Kidney epithelial cell (primary cell): ENCODE measurements at places on chromosomes 5 and 9. TPM values are rescaled to one million over a fixed set of nuclear protein-coding genes. Genes with fewer than 3 reads are reported as not detected.

DNA sequence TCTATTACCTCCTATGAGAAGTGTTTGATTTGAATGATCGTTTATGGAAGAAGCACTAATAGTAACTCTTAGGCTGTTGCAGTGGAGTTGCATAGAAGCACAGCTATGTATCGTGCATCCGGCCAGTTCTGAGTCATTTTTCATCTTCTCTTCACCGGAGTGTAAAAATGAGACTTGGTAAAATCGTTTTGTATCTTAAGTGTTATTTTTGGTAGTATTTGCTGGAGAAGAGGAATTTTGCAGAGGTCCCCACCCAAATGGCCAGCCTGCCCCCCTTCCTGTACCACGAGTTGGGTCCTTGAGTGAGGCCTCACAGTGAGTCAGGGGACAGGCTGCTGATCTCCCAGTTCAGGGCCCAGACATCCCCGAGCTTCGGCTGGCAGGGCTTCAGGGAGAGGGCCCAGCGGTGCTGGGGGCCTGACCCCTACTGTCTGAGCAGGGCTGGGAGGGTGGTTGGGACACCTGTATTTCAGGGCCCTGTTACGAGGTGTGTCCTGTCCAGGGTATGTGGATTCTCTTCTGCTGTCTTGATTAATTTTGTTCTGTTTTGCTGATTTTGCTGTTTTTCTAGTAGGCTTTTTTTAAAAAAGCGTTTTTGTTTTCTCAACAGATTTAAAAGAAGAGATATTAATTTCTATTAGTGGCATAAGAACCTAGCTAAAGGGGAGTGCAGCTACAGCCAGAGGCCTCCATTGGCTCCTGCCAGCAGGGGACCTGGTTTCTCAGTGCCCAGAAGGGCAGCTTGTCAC, 210.8 kb downstream of the TRIO start:
- no peak for DNase-seq

DNA sequence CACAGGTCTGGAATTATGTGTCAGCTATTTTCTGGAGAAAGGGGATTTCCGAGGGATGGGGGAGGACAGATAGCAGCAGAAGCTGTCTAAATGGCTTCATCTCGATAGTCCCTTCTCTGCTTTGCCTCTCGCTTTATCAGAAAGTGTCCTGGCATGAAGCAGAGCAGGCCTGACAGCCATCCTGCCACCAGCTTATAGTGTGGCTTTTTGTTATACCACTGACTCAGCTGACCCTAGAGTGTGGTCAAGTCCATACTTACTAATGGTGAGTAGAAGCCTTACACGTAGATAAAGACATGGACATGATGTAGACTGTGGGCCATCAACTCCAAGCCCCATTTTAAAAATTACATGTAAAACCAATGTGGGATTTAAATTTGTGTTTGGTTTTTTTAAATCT, 50.0 kb downstream of the RCL1 start:
- no peak for DNase-seq

- DNase-seq, result no peak
These were observed 11.7 kb upstream of the STING1 start for GRCh38 chr5:139494256-139494655.

PLPPR1 gene
- total RNA-seq, result 0.08 TPM in 1 of 2 replicates, not detected in the other

GCNT4 gene
- total RNA-seq, result 3.2 and 3.8 TPM in 2 replicates

DNA sequence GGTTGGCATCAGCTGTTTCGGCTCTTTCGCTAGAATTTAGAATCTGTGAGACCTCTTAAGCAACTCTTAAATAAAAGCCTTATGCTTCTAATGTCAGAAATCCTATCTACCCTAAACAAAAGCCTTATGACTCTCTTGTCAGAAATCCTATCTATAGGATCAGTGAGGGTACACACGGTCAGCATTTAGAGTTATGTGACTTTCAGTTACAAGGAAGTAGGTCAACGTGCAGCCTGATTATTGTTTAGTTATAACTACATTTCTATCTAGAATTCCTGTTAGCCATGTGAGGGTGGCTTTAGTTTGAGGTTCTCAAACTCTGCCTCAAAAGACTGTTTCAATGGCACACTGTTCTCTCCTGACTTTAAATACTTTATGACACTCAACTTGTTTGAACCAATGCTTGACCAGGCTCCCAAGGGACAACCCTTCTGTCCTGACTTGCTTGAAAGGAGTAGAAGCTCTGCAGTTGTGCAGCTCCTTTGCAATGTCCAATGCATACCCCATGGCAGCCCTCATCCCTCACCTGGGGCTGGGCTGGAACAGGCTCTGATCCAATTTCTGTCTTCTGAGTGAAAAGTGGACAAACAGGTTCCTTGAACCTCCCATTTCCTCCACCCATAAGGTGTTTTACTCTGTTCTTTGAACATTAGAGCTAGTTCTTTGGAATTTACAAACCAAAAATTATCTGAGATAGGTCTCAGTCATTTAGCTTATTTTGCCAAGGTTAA, 251.6 kb upstream of the PIK3R1 start:
- DNase-seq, result no peak

DNA sequence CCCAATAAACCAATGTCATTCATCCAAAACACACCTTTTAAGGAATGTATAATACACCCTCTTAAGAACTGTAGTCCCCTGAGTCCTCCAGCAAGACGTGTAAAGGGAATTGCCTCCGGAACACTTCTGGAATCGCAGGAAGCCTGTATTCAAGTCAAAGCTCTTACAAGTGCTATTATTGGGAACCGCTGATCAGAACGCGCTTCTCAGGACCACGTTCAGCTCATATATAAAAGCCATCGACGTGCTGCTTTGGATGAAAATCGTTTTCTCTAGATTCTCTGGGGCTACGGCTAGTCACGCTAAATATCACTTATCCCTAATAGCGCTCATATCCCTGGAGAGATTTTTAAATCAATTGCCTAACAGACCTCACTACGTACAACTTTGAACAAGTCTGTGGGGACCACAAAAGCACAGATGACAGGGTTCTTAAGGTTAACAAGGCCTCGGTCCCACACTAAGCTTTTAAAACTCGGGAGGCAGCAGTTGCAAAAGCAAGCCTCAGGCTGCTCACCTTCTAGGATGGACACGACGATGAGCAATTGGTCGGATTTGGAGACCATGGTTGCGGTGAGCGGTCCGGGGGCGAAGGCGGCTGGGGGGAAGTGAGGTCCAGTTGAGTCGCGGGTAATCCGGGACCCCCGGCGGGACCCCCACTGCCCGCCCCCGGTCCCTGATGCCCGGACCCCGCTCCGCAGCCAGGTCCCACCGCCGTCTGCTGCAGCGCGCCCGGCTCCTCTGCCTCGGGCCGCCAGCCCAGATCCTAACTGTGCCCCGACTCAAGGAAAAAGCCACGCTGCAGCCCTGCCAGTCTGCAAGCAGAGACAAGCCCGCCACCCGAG, 548 bp downstream of the CEP120 start:
- no peak for DNase-seq

ST8SIA4 gene
- total RNA-seq, result 0.21 and 2.3 TPM in 2 replicates

DNA sequence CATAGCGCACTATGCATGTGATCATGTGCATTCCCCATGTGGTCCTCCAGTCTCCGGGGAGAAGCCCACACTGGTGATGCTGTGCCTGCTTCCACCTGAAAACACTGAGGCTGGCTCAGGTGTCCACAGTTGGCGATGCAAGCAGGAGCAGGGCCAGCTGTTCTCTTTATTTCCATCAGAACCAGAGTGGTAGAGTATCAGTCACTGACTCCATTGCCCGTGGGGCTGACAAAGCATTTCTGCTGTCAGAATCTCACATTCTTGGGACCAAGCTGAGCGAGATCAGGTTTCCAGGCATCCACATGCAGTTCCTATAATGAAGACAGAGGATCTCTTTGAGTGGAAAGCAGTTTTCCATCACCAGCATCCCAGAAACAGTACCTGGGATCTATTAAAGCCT, 52.5 kb downstream of the GADD45G start:
- DNase-seq, result no peak

ENTPD2 gene
- 0.21 TPM in 1 of 2 replicates, not detected in the other for total RNA-seq

- DNase-seq, result no peak
These were observed 92.0 kb downstream of the PLCXD3 start for GRCh38 chr5:41418220-41419031.

CCDC152 gene
- total RNA-seq, result 0.68 and 0.96 TPM in 2 replicates

DNA sequence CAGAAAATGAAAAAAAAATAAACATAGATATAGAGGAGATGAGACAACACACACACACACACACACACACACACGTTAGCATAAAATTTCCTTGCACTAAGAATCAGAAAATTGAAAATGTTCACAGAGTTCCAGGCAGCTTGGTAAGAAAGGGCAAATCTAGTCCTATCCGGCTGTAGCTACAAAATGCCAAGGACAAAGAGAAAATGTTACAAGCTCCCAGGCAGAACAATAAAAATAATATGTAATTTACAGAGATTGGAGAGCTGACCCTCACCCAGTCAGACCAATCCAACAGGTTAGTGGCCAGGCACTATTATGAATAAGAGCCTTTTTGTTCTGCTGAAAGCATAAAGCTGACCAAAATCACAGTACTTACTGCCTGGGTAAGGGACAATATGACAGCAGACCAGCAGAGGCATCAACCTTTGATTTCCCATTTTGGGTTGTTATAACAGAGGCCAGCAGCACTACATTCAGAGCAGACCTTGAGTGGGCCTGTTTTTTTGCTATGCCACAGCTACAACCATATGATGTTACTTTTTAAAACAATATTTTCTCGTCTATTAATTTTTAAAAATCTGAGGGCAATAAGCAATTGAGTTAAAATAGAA, 892.6 kb downstream of the TAF11L14 start:
- no peak for DNase-seq
